Thoracic aorta (tissue), 2 donors: ENCODE measurements at places on chromosomes 12 and 14. TPM values are rescaled to one million over a fixed set of nuclear protein-coding genes. Genes with fewer than 3 reads are reported as not detected.
A peak's percentile ranks its signal among the peaks of the same experiment; 100 is the strongest.

- DNase-seq = no peak
- H3K4me1 ChIP-seq = no peaks in the 10 kb centered on the region
- no peak overlapping the region for H3K4me3 ChIP-seq
- H3K27ac ChIP-seq = no peak overlapping the region
These were observed 400.1 kb upstream of the DDHD1 start for GRCh38 chr14:53553221-53553620.

PPP4R4 gene
- 0.27 TPM for total RNA-seq

- H3K27ac ChIP-seq = no peak overlapping the region
- DNase-seq = no peak
- H3K27me3 ChIP-seq = no peaks in the 10 kb centered on the region
- no peak overlapping the region for H3K4me3 ChIP-seq
- H3K36me3 ChIP-seq = no peaks in the 10 kb centered on the region
These were observed 8.7 kb downstream of the CLEC4E start for GRCh38 chr12:8532045-8532444.

DNA sequence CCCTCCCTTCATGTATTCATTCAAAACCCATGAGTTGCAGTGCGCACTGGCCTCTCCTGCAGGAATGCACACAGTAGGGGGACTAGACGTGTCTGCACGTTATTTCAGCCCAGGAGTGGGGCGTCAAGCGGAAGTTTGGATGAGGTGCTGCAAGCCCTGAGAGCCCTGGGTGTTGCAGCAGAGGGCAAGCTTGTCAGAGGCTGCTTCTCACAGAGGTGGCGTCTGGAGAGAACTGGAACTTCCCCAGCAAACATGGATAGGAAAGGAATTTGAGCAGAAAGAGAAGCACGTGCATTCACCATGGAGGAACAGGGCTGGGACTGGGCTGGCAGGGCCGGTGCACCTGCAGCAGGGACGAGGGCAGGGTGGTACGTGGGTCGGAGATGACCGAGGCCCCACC lies 64.9 kb downstream of the TECPR2 start:
- peaks cover 3% of the 10 kb centered on the region for H3K36me3 ChIP-seq
- H3K4me3 ChIP-seq = no peak overlapping the region
- H3K27ac ChIP-seq = no peak overlapping the region
- H3K4me1 ChIP-seq = no peaks in the 10 kb centered on the region
- DNase-seq = no peak
- no peaks in the 10 kb centered on the region for H3K27me3 ChIP-seq

GRCh38 chr12:103915306-103915705 lies 14.9 kb upstream of the HSP90B1 start:
- H3K27me3 ChIP-seq = no peaks in the 10 kb centered on the region
- peaks cover 3% of the 10 kb centered on the region for H3K4me1 ChIP-seq
- H3K27ac ChIP-seq = no peak overlapping the region
- no peak for DNase-seq
- H3K36me3 ChIP-seq = no peaks in the 10 kb centered on the region
- H3K4me3 ChIP-seq = no peak overlapping the region

BEST3 gene
- not detected for total RNA-seq

GRCh38 chr12:44875954-44876543 lies at the start of gene NELL2:
Gene NELL2, minus strand, starts transcription at chr12:44876315. Its CDS starts 446 bp downstream, at chr12:44875869.
- no peaks in the 10 kb centered on the region for H3K36me3 ChIP-seq
- DNase-seq = no peak
- no peaks in the 10 kb centered on the region for H3K27me3 ChIP-seq
- H3K4me3 ChIP-seq = peak within 1 kb of the TSS; percentile 78
- H3K27ac ChIP-seq = no peak within 1 kb of the TSS
- H3K4me1 ChIP-seq = peaks cover 13% of the 10 kb centered on the region

DNA sequence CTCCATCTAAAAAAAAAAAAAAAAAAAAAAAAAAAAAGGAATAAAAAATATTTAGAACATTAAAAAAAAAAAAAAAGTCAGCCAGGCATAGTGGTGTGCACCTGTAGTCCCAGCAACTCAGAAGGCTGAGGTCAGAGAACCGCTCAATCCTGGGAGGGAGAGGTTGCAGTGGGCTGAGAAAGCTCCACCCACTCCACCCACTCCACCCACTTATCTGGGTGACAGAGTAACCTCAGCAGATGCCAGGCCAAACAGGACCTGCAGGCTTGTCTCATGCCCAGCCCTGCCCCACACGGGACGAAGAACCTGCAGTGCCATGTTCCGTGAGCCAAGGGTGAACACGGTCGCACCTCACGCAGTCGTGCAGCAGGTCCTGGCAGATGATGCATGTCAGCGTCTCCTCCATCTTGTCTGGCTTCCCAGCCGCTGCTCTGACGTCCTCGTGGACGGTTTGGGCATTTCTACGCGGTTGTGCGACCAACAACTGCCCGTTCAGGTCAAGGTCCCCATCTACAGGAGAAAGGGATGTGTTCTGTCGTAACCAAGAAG lies 28.6 kb downstream of the CHFR start:
- no peak overlapping the region for H3K27ac ChIP-seq
- no peaks in the 10 kb centered on the region for H3K4me1 ChIP-seq
- no peaks in the 10 kb centered on the region for H3K27me3 ChIP-seq
- H3K4me3 ChIP-seq = no peak overlapping the region
- peaks cover 68% of the 10 kb centered on the region for H3K36me3 ChIP-seq
- no peak for DNase-seq

KLC1 gene
- 588 TPM for total RNA-seq

ETFBKMT gene
- 1.4 TPM for total RNA-seq

DNA sequence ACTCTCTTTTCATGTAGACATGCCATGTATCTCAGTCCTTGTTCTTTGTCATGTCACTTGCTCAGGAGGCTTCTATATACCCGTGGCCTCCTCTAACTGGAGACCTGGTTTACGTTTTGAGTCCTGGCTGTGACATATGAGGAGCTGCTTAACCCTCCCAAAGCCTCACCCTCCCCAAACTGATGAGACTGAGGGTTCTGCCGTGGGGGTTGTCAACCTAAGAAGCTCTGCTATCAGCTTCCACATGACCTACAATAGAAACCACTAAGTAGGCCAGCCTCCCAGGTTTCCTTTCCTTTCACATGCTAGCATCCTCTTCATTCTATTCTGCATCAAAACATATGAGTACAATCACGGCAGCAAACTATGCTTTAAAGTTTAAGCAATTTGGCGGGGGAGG lies 76.8 kb upstream of the WSCD2 start:
- H3K27me3 ChIP-seq = no peaks in the 10 kb centered on the region
- no peak for DNase-seq
- H3K4me1 ChIP-seq = no peaks in the 10 kb centered on the region
- H3K4me3 ChIP-seq = no peak overlapping the region
- H3K27ac ChIP-seq = no peak overlapping the region

DNA sequence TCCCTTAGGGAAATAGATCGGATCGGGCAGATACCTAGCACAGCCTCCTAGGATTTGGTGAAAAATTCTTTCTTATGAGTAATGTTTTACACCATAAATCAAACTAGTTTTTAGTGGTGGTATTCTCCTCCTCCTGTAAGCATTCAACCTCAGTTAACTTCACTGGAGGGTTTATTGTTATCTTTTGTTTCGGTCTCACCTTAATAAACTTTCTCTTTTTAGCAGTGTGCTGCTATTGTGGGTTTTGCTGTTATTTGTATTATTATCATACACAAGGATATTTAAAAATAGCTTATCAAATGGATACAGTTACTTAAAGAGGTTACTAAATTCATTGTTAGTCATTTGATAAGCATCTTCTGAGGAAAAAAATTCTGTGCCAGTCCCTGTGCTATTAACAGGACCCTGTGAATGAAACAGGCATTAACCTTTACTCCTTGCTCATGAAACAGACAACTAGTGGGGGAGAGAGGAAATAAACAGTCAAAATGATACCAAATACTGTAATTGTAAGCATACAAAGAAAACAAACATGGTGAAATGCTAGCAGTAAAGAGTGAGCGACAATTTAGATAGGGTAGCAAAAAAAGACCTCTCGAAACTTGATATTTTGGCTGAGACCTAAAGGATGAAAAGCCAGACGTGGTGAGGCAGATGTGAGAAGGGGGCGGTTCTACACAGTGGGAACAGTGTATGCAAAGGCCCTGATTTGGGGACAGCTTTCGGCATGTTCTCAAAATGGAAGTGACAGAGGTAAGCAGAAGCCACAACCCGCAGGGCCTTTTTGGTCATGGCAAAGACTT lies 178.7 kb upstream of the SOX5 start:
- H3K27ac ChIP-seq = no peak overlapping the region
- H3K27me3 ChIP-seq = no peaks in the 10 kb centered on the region
- no peaks in the 10 kb centered on the region for H3K4me1 ChIP-seq
- no peak for DNase-seq
- no peak overlapping the region for H3K4me3 ChIP-seq

- no peaks in the 10 kb centered on the region for H3K4me1 ChIP-seq
- DNase-seq = no peak
- no peaks in the 10 kb centered on the region for H3K27me3 ChIP-seq
- no peak overlapping the region for H3K27ac ChIP-seq
These were observed 188.2 kb downstream of the PLCZ1 start for GRCh38 chr12:18549598-18549997.

MAP3K12 gene
- total RNA-seq = 27.9 TPM

- DNase-seq = no peak
- H3K4me1 ChIP-seq = no peaks in the 10 kb centered on the region
- H3K36me3 ChIP-seq = peaks cover 34% of the 10 kb centered on the region
- H3K27ac ChIP-seq = no peak overlapping the region
These were observed 12.2 kb downstream of the CEP170B start for GRCh38 chr14:104877066-104877805.

LRP1-AS gene
- total RNA-seq = not detected

DDX23 gene
- total RNA-seq = 92.6 TPM

- no peak for DNase-seq
- peaks cover 18% of the 10 kb centered on the region for H3K4me1 ChIP-seq
- no peaks in the 10 kb centered on the region for H3K27me3 ChIP-seq
- H3K36me3 ChIP-seq = peaks cover 97% of the 10 kb centered on the region
These were observed 87.8 kb upstream of the ZFP36L1 start for GRCh38 chr14:68880581-68881105.

DNA sequence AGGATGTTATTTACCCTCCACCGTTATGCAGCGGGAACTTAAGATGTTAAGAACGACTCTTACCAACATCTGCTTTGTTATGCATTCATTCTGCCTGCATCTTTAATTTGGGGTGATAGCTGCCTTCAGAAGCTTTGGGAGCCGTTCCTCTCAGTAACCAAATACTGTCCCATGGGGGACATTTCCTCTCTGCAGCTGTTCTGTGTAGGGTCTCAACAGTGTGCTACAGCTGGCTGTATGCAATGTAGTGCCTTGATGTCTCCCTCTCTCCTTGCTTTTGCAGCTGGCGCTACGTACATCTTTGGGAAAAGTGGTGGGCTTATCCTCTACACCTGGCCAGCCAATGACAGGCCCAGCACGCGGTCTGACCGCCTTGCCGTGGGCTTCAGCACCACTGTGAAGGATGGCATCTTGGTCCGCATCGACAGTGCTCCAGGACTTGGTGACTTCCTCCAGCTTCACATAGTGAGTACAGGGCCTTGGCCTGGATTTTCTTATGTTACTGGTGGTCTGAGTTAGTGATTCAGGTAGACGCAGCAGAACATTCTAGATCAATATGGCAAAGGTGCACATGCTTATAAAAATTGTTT lies 744.3 kb downstream of the DIO2 start:
- H3K27ac ChIP-seq = no peak overlapping the region
- no peaks in the 10 kb centered on the region for H3K27me3 ChIP-seq
- no peak overlapping the region for H3K4me3 ChIP-seq
- DNase-seq = no peak
- H3K4me1 ChIP-seq = no peaks in the 10 kb centered on the region

- no peaks in the 10 kb centered on the region for H3K36me3 ChIP-seq
- H3K27ac ChIP-seq = no peak overlapping the region
- H3K4me1 ChIP-seq = no peaks in the 10 kb centered on the region
- no peaks in the 10 kb centered on the region for H3K27me3 ChIP-seq
These were observed 129.6 kb downstream of the PAPOLA start for GRCh38 chr14:96631621-96632362.

A2M gene
- 1,118 TPM for total RNA-seq

- no peaks in the 10 kb centered on the region for H3K27me3 ChIP-seq
- no peak for DNase-seq
These were observed 108.3 kb upstream of the FUT8 start for GRCh38 chr14:65304239-65304638.

DNA sequence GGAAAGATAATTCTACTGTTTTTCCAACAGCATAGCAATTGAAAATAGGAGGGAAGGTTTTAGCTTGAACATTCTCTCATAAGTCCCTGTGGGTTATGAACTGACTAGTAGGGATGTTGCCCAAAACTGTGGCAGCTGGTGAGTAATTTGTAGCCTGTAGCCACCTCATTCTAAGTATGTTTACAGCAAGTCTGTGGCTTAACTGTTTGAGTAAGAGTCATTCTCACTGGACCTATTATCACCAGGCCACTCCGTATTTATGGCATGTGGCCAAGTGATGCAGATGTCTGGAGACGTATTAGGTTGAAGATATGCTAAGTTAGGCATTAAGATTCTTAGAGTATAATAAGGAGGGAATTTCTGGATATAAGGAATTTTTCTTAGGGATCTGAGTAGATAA lies 458.3 kb downstream of the ETNK1 start:
- H3K27me3 ChIP-seq = no peaks in the 10 kb centered on the region
- no peak overlapping the region for H3K4me3 ChIP-seq
- H3K36me3 ChIP-seq = no peaks in the 10 kb centered on the region
- H3K27ac ChIP-seq = no peak overlapping the region
- H3K4me1 ChIP-seq = no peaks in the 10 kb centered on the region

DNA sequence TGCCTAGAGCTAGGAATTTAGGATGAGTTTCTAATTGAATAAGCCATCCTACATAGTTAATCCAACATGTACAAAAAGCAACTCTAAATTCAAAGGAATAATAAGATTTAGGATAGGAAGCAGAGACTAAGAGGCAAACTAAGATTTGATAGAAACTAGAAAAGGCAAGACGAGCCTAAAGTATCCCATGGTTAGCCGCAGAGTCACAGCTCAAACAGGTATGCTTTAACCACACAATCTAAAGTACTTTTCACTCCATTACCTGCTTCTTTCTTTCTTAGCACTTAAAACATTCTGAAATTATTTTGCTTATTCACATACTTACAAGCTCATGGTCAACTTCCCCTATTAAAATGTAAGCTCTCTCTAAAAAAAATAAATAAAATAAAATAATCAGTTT lies 51.8 kb downstream of the OTOGL start:
- no peak for DNase-seq
- no peaks in the 10 kb centered on the region for H3K36me3 ChIP-seq
- H3K27me3 ChIP-seq = no peaks in the 10 kb centered on the region
- H3K4me3 ChIP-seq = no peak overlapping the region
- no peaks in the 10 kb centered on the region for H3K4me1 ChIP-seq

PPP1R13B gene
- total RNA-seq = 15.3 TPM

RNASE7 gene
- total RNA-seq = not detected
